CD4-positive, alpha-beta T cell treated with Interleukin-15 for 1 hour (primary cell): ENCODE measurements at places on chromosomes 3 and 15.

DNA sequence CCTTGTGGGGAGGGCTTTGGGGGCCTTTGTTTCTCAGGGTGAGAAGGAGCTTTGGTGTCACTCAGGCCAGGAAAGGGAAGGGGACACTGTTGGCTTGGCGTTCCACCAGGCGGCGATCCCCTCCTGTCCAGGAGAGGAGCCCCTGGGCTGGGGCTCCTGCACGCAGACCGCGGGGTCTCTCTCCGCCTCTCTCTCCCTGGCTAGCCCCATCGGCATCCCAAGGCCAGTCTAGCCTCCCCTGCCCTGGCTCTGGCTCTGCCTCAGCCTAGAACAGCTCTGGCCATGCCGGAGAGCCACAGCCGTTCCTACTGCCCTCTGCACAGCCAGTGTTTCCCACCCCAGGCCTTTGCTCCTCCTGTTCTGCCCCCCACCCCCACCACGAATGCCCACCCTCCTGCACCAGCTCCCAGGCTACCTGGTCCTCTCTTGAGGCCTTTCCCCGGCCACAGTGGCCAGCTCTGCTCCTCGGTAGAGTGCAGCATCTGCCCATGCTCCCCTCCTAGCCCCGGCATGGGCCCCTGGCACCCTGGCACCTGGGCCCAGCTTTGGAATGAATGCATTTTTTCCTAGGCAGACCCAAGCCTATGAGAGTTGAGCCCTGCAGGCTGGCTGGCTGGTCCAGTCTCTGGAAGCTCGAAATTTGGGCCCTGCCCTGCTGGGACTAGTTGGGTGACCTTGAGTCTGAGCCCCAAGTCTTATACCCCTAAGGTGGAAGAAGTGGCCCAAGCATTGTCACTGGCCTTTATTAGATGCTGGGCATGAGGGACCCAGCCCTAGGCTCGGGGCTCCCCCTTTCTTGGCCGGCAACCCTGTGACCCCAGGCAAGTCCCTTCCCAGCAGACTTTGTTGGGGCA lies 2.4 kb downstream of the PLXNA1 start:
- no peak for DNase-seq

DNA sequence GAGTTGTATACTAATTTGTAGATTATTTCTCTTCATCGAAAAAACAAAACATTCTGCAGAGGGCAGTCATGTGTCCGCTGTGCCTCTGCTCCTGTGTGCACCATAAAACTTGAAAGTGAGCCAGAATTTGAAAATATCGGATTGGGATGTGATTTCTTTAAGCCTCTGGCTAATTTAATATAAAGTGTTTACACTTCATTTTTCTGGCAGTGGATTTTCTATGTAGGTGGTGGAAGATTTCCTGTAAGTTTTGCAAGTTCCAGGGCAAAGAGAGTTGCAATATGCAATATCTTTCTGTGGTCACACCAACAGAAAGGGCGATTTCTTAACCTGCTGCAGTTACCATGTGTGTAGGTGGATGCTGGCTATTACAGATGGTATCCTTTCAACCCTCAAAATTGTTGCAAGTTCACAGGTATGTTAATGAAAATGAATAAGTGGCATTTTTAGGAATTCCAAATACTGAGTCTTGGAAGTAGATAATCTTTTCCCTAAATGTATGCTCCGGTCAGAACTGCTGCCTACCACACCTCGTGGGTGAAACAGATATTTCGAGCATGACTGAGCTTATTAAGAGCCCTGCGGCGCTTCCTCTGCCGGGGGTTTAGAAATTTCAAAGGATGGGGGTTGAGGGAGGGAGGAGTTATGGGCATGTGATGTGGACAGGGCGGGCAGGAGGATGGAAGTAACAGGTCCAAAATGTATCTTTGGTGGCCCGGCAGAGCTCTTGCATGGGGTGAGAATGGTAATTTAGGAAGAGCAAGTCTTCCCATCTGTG lies 134.0 kb downstream of the PGPEP1L start:
- DNase-seq = no peak

GRCh38 chr15:70569091-70569713 lies 194.2 kb downstream of the UACA start:
- DNase-seq = no peak

DNA sequence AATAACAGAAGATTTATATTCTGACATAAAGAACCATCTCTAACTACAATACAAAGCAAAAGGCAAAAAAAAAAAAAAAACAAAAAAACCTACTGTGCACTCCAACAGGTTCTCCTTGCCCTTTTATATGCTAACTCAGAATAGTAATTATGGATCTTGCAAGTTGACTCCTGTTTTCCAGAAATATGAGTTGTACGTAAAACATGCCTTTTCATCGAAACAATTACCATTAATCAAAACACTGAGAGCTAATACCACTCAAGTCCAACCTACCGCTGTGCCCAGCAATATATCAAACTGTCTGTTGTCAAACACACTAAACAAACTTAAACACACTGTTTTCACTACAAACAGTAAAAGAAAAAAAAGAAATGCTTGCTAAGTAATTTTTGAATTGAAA lies 389.8 kb downstream of the TBC1D5 start:
- no peak for DNase-seq

DNA sequence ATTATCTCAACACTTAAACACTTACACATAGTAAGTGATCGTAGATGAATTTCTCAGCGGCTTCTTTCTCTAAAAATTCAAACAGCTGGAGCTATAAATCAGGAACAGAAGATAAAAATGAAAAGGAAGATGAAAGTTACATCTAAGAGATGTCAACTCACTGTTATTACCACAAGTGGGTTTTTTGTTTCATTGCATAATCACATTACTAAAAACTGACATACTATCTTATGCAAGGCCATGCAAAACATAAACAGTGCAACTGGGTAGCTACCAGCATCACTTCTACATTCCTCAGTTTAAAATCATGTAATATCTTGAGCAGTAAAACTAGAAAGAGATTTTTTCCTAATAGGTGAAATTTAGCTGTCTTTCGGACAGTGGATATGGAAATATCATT lies 14.9 kb downstream of the MINDY4B start:
- DNase-seq = no peak

- DNase-seq = no peak
Measured at GRCh38 chr15:73799466-73799865, 46.3 kb upstream of the INSYN1 start.

GRCh38 chr3:110526777-110527727 lies 544.6 kb upstream of the NECTIN3 start:
- no peak for DNase-seq

DNA sequence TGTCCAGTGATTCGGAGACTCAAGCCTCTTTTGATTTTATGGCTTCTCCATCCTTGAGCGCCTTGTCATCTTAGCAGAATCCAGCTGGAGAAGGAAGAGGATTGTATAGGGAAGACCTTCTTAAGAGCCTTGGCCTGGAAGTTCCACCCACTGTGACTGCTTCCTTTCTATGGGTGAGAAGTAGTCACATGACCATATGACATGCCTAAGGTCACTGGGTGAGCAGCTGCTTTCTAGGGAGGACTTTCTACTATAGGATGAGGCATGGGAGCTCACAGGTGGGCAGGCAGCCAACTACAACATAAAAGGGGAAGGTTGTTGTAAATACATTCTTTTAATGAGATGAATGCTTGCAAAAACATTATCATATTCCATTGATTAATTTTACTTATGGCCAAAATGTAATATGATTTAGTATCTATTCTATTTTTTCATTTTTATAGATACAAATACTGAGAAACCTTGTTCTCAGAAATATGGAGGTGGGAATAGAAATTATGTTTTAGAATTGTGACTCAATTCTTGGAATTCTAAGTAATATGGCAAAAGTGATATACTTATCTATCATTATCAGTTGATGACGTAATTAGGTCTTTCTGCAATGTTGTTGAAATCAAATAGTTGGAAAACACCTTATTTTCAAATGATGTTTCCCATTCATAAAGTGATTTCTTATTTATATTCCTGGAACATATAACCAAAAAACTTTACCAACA lies 53.6 kb upstream of the MINAR1 start:
- no peak for DNase-seq
